ENCODE measurements at places on chromosomes 7 and 10. TPM values are rescaled to one million over a fixed set of nuclear protein-coding genes. Genes with fewer than 3 reads are reported as not detected.

RAMP3 gene
- total RNA-seq, result not detected

EVX1 gene
- total RNA-seq, result not detected

AKR1C2 gene
- total RNA-seq, result 3.7 TPM

CHST3 gene
- 10.3 TPM for total RNA-seq

HOXA11 gene
- total RNA-seq, result not detected

NEURL1 gene
- not detected for total RNA-seq

LRRC17 gene
- total RNA-seq, result 455 TPM

CLRN3 gene
- total RNA-seq, result not detected

FOXI2 gene
- total RNA-seq, result not detected

NAT16 gene
- not detected for total RNA-seq

GIMAP7 gene
- total RNA-seq, result not detected

GPR26 gene
- total RNA-seq, result not detected

PCDH15 gene
- not detected for total RNA-seq

SUN3 gene
- total RNA-seq, result not detected

C7orf25 gene
- total RNA-seq, result 4.5 TPM

HMX2 gene
- total RNA-seq, result not detected

C10orf105 gene
- total RNA-seq, result not detected

PKD2L1 gene
- total RNA-seq, result not detected

NRCAM gene
- 22.7 TPM for total RNA-seq

VIPR2 gene
- total RNA-seq, result not detected

SRRM3 gene
- total RNA-seq, result 7.1 TPM

MSRB2 gene
- total RNA-seq, result 34.8 TPM

RBM20 gene
- 1.2 TPM for total RNA-seq

EBLN1 gene
- not detected for total RNA-seq

HABP2 gene
- total RNA-seq, result not detected

RBP4 gene
- total RNA-seq, result not detected

PLEKHA8 gene
- total RNA-seq, result 9.8 TPM

EMX2 gene
- not detected for total RNA-seq

DLX5 gene
- 0.13 TPM for total RNA-seq

TRIM50 gene
- total RNA-seq, result not detected

NUTM2A gene
- total RNA-seq, result 1.0 TPM

TET1 gene
- total RNA-seq, result 2.7 TPM

PRLHR gene
- total RNA-seq, result not detected

CALHM3 gene
- total RNA-seq, result not detected

All from epithelial cell of alveolus of lung (primary cell).